Aorta (tissue), 5 donors: ENCODE measurements at places on chromosomes 16 and 17. TPM values are rescaled to one million over a fixed set of nuclear protein-coding genes. Genes with fewer than 3 reads are reported as not detected.

DNA sequence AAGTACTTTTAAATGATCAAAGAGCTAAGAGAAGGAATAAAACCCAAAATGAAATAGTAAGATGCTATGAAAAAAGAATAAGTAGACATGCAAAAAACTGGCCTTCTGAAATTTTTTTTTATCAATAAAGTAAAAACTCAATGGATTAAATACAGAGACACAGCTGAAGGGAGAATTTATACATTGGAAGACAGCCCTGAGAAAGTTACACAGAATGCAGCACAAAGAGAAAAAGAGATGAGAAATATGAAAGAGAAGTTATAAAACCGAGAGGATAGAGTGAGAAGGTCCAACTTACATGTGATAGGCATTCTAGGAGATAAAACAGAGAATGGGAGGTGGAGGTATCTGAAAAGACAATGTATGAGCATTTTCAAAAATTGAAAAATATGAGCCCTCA lies 57.0 kb downstream of the MARF1 start:
- H3K4me1 ChIP-seq, result no peaks in the 10 kb centered on the region
- no peak for DNase-seq
- no peak overlapping the region for H3K4me3 ChIP-seq
- H3K27me3 ChIP-seq, result no peaks in the 10 kb centered on the region

GRCh38 chr16:11501632-11502031 lies 85.1 kb downstream of the LITAF start:
- H3K4me3 ChIP-seq, result no peak overlapping the region
- H3K27me3 ChIP-seq, result no peaks in the 10 kb centered on the region
- no peak overlapping the region for H3K27ac ChIP-seq
- DNase-seq, result no peak

DNA sequence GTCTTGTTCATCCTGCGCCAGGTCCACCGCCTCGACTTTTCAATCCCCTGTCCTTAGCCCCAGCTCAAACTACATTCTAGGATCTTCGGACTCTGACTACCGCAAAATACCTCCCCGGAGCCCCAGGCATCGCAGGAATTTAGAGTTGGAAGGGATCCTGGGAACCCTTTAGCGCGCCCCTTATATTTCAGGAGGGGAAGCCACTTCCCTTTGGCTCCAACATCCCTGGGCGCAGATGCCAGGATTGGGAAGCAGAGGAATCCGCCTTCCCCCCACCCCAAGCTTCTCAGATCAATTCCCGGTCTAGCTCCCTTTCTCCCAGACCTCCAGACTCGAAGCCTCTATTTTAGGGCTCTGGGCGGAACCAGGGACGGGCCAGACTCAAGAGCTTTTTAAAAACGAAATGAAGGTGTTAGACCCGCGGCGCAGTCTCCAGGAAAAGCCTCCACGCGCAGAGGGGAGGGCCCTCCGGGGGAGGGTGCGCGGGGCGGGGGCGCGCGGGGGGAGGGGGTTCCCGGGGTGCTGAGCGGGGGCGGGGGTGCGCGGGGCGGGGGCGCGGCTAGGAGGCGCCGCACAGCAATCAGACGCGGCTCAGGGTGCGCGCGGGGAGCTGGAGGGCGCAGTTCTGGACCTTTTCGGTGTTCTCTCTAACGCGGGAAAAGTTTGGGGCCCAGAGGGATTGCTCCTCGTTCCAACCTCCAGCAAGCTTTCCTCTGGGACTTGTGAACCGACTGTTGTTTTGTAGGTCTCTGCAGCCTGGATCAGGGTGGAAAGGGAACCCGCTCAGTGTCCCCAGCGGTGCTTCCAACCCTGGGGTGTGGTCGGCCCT lies 1.6 kb downstream of the AHSP start:
- H3K27me3 ChIP-seq, result no peaks in the 10 kb centered on the region
- H3K27ac ChIP-seq, result no peak overlapping the region
- no peaks in the 10 kb centered on the region for H3K4me1 ChIP-seq
- no peaks in the 10 kb centered on the region for H3K36me3 ChIP-seq
- H3K4me3 ChIP-seq, result peak overlapping the region; percentile 70
- no peak for DNase-seq

DNA sequence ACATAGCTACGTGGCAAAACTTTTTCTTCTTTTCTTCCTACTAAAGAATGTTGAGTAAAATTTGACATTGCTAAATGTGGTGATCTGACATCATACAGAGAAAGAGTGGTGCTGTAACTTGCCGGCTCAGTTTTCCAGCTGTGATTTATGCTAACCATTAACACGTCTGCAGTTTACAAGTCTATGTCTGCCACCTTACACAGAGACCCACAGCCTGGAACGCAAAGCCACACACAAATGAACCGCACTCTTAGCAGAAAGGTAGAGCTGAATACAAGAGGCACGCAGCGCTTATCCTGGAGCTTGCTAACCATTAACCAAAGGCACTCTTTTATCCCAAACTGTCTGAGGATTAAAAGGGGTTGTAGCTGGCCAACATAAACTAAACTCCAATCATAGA lies 31.9 kb downstream of the CACNG1 start:
- no peak overlapping the region for H3K27ac ChIP-seq
- peaks cover 3% of the 10 kb centered on the region for H3K36me3 ChIP-seq
- H3K27me3 ChIP-seq, result no peaks in the 10 kb centered on the region
- H3K4me1 ChIP-seq, result no peaks in the 10 kb centered on the region
- DNase-seq, result peak; percentile 46

- H3K27me3 ChIP-seq, result no peaks in the 10 kb centered on the region
- H3K4me1 ChIP-seq, result no peaks in the 10 kb centered on the region
- no peaks in the 10 kb centered on the region for H3K36me3 ChIP-seq
These were observed 118.8 kb downstream of the NLK start for GRCh38 chr17:28161311-28161710.

DNA sequence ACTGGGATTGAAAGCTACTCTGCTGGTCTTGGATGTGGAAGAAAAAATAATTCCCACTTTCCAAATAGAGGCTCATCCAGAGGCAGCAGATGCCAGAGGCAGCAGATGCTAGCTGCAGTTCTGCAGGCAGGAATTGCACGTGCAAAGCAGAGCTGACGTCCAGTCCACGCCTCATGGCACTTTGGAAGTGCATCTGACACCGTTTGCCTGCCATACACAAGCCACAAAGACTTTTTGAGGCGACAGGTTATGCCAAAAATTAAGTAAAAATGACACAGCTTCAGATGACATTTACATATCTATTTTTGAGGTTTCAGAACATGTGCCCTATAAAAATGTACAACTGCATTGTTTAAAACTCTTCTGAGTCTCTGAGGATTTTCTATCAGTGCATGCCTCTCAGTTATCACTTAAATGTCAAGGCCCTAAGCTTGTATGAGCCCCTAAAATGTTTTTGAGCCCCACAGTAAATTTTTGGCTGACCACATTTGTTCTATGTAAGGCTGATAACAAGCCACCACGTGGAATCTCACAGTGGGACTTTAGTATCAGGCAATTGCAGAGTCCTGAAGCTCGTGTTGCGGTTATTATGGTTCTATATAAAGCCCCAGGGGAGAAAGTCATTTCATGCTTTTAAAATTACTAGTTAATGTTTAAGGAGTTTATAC lies 239.2 kb downstream of the PRKCA start:
- H3K27ac ChIP-seq, result no peak overlapping the region
- no peak overlapping the region for H3K4me3 ChIP-seq
- no peaks in the 10 kb centered on the region for H3K4me1 ChIP-seq
- no peak for DNase-seq
- H3K36me3 ChIP-seq, result no peaks in the 10 kb centered on the region
- H3K27me3 ChIP-seq, result no peaks in the 10 kb centered on the region

GRCh38 chr17:81437191-81437651 lies 42.0 kb downstream of the BAHCC1 start:
- no peak overlapping the region for H3K27ac ChIP-seq
- no peaks in the 10 kb centered on the region for H3K4me1 ChIP-seq
- H3K27me3 ChIP-seq, result no peaks in the 10 kb centered on the region
- no peak overlapping the region for H3K4me3 ChIP-seq
- H3K36me3 ChIP-seq, result no peaks in the 10 kb centered on the region

GRCh38 chr16:85279825-85280545 lies 167.7 kb upstream of the CIBAR2 start:
- no peak overlapping the region for H3K27ac ChIP-seq
- H3K4me1 ChIP-seq, result no peaks in the 10 kb centered on the region
- DNase-seq, result no peak
- no peaks in the 10 kb centered on the region for H3K36me3 ChIP-seq
- no peaks in the 10 kb centered on the region for H3K27me3 ChIP-seq
- no peak overlapping the region for H3K4me3 ChIP-seq

DNA sequence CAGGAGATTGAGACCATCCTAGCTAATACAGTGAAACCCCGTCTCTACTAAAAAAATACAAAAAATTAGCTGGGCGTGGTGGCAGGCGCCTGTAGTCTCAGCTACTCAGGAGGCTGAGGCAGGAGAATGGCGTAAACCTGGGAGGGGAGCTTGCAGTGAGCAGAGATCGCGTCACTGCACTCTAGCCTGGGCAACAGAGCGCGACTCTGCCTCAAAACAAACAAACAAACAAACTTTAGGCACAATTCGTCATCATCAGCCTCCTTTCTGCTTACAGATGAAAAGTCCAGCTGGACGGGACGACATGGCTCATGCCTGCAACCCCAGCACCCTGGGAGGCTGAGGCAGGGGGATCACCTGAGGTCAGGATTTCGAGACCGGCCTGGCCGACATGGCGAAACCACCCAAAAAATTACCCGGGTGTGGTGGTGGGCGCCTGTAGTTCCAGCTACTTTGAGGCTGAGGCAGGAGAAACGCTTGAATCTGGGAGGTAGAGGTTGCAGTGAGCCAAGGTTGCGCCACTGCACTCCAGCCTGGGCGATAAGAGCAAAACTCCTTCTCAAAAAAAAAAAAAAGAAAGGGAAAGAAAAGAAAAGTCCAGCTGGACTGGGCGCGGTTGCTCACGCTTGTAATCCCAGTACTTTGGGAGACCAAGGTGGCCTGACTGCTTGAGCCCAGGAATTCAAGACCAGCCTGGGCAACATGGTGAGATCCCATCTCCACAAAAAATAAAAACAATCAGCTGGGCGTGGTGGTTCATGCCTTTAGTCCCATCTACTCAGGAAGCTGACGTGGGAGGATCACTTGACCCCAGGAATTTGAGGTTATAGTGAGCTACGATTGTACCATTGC lies 1.5 kb upstream of the SPIRE2 start:
- H3K4me1 ChIP-seq, result no peaks in the 10 kb centered on the region
- H3K36me3 ChIP-seq, result no peaks in the 10 kb centered on the region
- DNase-seq, result no peak
- no peaks in the 10 kb centered on the region for H3K27me3 ChIP-seq
- H3K4me3 ChIP-seq, result no peak overlapping the region
- no peak overlapping the region for H3K27ac ChIP-seq

- H3K27ac ChIP-seq, result no peak overlapping the region
- no peak for DNase-seq
- no peaks in the 10 kb centered on the region for H3K27me3 ChIP-seq
- H3K4me3 ChIP-seq, result no peak overlapping the region
- H3K36me3 ChIP-seq, result no peaks in the 10 kb centered on the region
These were observed 968.1 kb downstream of the CDH11 start for GRCh38 chr16:64153718-64154117.

- no peak overlapping the region for H3K4me3 ChIP-seq
- no peaks in the 10 kb centered on the region for H3K27me3 ChIP-seq
- H3K27ac ChIP-seq, result no peak overlapping the region
- peaks cover 2% of the 10 kb centered on the region for H3K36me3 ChIP-seq
These were observed 41.2 kb downstream of the MEAK7 start for GRCh38 chr16:84463221-84463620.

DNA sequence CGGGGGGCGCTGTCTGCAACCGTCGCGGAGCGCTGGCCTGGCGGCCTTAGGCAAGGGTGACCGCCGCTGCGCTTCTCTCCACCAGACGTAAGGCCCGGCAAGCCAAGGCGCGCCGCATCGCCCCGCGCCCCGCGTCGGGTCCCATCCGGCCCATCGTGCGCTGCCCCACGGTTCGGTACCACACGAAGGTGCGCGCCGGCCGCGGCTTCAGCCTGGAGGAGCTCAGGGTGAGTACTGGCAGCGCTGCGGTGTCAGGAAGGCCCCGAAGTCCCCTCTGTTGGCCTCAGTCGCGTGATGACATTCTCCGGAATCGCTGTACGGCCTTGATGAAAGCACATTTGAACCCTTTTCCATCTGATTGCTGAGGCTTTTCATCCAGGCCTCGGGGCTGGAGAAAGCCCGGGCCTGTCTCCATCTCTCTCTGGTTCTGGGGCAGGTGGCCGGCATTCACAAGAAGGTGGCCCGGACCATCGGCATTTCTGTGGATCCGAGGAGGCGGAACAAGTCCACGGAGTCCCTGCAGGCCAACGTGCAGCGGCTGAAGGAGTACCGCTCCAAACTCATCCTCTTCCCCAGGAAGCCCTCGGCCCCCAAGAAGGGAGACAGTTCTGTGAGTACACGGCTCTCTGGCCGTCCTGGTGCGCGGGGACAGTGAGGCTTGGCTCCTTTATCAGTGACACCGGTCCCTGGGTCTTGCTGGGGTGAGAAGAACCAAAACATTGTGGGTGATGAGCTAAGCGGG lies 831 bp downstream of the RPL13 start:
- H3K4me3 ChIP-seq, result peak overlapping the region; percentile 45

- DNase-seq, result no peak
- no peaks in the 10 kb centered on the region for H3K27me3 ChIP-seq
- no peaks in the 10 kb centered on the region for H3K4me1 ChIP-seq
- H3K4me3 ChIP-seq, result no peak overlapping the region
These were observed 4.2 kb downstream of the NDUFAF8 start for GRCh38 chr17:81243333-81243664.

- DNase-seq, result no peak
- H3K27ac ChIP-seq, result no peak overlapping the region
- H3K4me1 ChIP-seq, result no peaks in the 10 kb centered on the region
- no peaks in the 10 kb centered on the region for H3K27me3 ChIP-seq
- H3K4me3 ChIP-seq, result no peak overlapping the region
These were observed 236.7 kb downstream of the RBFOX3 start for GRCh38 chr17:79374087-79374689.

DNA sequence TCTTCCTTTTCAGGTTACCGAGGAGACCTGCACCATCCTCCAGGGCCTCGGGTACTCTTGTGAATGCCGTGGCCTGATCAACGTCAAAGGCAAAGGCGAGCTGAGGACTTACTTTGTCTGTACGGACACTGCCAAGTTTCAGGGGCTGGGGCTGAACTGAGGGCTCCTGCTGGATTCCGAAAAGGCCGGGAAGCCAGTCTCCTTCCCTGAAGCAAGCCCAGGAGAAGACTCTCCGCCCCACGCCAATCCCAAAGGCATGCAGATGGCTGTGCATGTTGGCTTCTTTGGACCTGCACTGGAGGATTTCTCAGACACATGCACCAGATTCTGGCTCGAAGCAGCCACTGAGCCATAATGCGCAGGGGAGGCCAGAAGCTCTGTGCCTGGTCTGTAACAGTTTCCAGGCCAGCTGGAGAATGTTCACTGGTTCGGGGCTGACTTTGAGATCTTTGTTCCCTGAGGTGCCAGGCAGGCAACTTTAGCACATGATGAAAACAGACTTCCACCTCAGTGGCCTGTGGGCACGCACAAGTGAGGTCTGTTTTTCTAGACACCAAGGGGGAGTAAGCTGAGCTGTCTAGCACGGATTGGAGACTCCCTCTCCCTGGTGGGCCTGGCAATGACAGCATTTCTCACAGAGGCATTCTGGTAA lies 49.1 kb downstream of the ADCY7 start:
- peaks cover 7% of the 10 kb centered on the region for H3K36me3 ChIP-seq
- no peaks in the 10 kb centered on the region for H3K27me3 ChIP-seq
- no peaks in the 10 kb centered on the region for H3K4me1 ChIP-seq
- no peak overlapping the region for H3K27ac ChIP-seq
- peak; percentile 64 for DNase-seq

TBC1D3G gene
- not detected for total RNA-seq

TCAP gene
- total RNA-seq, result 3.1 TPM

HASPIN gene
- 0.27 TPM for total RNA-seq

SLC12A3 gene
- total RNA-seq, result not detected

UNC45B gene
- not detected for total RNA-seq

CSH2 gene
- not detected for total RNA-seq

TBC1D10B gene
- 38.0 TPM for total RNA-seq

ALOX12B gene
- total RNA-seq, result not detected

PDE6G gene
- total RNA-seq, result not detected

PRDM7 gene
- total RNA-seq, result not detected

ZNF629 gene
- total RNA-seq, result 13.4 TPM

CYGB gene
- 22.4 TPM for total RNA-seq
